ENCODE measurements at places on chromosomes 7 and 10.

DNA sequence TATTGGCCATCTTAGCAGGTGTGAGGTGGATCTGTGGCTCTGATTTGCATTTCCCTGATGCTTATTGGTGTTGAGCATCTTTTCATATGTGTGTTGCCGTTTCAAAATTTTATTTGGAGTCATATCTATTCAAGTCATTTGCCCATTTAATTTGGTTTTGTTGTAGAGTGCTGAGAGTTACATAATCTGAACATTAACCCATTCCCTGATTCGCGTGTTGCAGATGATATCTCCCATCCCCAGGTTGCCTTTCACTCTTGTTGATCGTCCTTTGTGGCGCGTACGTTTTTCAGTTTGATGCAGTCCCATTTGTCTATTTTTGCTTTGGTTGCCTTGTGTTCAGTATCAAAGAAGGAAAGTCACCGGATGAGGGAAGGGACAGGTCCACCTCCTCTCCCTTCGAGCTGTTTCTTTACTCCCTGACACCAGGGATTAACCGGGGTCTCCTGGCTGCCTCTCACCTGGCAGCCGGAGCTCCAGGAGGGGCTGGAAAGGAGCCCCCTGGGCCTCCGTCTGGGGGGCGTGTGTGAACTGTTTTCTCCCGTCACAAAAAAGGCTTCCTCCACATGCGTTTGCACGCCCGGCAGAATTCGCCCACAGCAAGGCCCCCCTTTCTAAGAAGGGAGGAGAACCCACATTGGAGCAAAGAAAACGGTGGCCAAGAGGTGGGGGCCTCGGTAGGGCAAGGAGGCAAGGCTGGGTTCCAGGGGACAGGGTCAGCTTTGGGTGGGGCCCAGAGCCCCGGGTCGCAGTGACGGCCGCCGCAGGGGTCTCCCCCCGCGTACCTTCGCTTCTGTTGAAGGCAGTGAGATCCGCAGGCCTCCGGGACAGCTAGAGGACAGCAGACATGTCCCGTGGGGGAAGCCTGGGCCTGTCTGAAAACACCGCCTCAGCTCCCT lies 8.3 kb downstream of the MNX1 start:
- DNase-seq, result no peak

- DNase-seq, result no peak
These were observed 57.6 kb downstream of the GTF2IRD1 start for GRCh38 chr7:74511345-74511744.

GRCh38 chr10:108362961-108363360 lies 1198.5 kb upstream of the SORCS1 start:
- no peak for DNase-seq

- no peak for DNase-seq
These were observed 64.1 kb upstream of the PDZD8 start for GRCh38 chr10:117439243-117439912.

DNA sequence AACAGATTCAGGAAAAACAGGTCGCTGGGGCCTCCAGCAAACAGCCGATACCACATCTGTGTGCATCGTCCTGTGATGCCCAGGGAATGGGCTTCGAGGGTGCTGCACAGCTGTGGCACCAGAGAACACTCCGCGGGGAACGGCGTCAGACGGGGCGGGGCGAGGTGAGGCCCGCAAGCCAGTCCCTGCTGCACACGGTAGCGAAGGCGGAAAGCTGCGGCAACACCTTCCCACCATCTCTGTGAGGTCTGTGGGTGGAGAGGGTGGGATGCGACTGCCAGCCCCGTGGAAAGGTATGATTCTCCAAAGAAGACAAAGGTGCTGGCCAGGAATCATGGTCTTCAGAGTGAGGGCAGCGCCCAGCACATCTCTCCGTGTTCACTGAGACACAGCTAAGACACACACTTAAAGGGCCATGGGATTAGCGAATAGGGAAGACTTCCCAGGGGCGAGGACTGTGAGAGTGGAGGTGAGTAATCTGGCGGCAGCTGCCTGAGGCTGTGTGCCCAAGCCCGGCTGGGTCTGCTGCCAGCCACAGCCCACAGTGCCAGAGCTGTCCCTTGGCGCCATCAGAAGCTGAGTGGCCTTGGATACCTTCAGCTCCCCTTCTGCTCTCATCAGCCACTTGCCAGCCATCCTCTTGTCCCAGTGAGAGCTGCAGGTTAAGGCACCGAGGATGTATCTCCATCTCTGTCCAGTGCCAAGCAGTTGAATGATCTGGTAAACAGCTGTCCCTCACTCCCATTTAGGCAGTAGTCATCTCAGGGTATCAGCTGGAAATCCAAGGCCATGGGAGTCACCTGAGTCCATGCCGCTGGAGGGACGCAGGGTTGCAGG lies 17.6 kb downstream of the PRKAG2 start:
- DNase-seq, result no peak

- no peak for DNase-seq
These were observed 288.9 kb upstream of the KLF6 start for GRCh38 chr10:4073912-4074311.

DNA sequence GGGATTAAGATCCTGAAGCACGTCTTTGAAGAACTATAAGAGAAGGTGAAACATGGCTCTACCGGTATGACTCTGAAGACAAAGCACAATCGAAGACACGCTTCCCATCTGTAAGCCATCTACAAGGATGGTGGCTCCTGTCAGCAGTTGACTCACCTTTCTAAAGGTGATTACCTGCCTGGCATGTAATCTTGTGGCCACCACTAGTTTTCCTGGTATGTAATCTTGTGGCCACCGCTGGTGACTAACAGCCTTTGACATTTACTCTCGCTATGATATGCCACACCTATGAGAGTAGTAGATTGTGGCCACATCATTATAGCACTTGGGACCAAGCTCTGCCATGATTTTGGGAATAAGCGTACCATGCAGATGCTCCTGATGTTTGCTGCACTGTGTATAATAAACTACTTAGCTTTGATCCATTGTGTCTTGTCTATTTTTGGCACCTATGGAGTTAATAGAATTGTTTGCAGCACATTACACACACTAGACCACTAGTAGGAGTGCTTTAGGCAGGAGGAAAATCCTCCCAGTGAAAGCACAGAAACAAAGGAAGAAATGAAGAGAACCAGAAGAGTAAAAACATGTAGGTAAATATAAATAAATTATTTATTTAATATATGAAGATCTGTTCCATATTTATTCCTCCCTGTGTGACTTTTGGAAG lies 59.8 kb downstream of the VAX1 start:
- DNase-seq, result no peak

- DNase-seq, result no peak
These were observed 6.6 kb downstream of the CUBN start for GRCh38 chr10:17122726-17123661.

DNA sequence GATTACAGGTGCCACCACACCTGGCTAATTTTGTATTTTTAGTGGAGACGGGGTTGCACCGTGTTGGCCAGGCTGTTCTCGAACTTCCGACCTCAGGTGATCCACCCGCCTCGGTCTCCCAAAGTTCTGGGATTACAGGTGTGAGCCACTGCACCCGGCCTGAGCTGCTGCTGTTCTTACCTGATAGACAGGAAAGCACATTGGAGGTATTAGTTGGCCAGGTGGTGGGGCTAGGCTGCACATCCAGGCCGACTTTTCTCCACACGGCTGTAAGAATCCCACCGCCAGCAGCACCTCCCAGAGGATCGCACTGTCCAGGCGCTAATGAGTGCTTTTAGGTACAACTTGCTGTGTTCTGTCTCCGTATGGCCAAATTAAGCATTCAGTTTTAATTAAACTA lies 112.6 kb downstream of the WDR37 start:
- DNase-seq, result no peak

DNA sequence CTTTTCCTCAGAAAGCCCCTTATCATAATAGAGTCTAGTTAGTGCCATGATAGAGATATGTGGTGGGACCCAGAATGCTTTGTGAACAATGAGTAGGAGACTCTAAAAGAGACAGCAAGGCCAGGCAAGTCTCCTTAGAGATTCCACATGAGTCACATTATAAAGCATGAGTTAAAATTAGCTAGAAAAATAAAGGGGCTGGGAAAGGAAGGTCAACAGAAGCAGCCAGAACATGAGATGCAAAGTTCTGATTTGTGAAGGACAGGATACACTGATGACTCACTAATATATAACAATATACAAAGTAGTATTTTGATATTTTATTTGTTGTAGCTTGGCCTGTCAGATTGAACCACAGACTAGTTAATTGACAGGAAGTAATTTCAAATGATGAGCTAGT lies 25.3 kb upstream of the SNX13 start:
- no peak for DNase-seq

GRCh38 chr7:17071866-17072265 lies 190.1 kb upstream of the AGR3 start:
- DNase-seq, result no peak

- DNase-seq, result no peak
These were observed 17.9 kb downstream of the PDIA4 start for GRCh38 chr7:149010451-149010850.

DNA sequence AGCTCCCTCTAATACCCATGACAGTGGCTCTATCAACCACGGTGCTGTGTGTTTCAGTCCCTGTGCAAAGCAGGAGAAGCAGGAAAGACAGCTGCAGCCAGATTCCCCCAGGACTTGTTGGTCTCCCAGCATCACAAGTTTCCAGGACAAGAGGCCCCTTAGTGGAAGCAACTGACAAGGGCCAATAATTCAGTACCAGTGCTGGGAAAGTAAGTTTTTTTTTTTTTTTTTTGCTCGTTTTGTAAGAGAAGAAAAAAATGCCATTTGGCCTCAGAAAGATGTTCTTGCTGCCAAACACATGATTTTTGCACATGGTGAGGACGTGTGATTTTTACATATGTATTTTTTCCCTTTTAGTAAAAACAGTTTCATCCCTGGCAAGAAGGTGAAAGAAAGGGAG lies 284.2 kb upstream of the ZMIZ1 start:
- DNase-seq, result no peak

- DNase-seq, result no peak
These were observed 385 bp downstream of the SHLD2 start for GRCh38 chr10:87095236-87095945.

DNA sequence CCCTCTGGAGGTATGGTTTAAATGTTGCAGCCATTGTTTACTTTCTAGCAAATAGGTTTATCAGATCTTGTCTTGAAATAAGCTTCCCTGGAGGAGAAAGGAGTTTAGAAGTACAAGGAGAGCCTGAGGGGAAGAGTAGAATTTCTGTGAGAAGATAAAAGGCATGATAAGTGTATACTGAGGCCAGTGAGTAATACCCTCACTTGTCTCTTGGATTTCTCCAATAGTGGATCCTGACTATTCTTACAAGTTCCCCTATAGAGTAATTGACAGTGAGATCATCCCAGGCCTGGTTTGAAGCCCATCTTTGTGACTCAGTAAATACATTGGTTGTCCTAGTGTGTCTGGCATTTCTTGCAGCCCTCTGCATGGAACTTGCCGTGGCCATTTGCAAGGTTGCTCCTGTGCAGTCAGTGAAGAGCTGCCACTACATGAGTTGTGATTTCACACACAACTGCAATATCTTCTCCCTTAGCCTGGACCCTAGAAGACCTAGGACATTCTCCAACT lies 41.6 kb downstream of the CHN2 start:
- DNase-seq, result no peak

DNA sequence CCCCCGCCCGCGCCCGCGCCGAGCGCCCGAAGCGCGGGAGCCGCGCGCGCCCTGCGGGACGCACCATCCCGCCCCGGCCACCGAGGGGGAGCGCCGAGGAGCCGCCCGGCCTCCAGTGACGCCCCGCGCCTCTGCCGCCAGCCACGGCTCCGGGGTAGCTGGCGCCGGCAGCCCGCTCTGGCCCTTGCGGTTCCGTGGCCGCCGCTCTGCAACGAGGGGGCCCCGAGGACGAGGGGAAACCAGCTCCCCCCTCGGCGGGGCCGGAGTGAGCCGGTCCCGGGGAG lies at the start of gene PAXIP1:
TSS of gene PAXIP1 (minus strand) at position 33 of the 284 bp plus-strand sequence. CDS start 195 bp downstream, outside the sequence.
- no peak for DNase-seq

DNA sequence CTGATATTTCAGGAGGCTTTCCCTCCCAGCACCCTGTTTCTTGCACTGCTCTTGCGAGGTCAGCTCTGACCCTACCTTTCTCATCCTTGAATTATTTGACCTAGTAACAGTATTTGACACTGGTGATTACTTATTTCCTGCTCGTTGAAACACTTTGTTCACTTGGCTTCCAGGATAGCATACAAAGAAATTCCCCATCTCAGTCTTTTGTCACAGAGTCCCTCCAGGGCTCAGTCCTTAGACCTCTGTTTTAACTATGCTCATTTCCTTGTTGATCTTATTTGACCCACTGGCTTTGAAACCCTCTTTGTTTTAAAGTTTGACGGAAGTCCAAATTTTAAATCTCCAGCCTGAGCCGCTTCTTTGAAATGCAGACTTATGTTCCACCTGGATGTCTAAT lies 29.9 kb downstream of the BMPR1A start:
- no peak for DNase-seq

- DNase-seq, result no peak
These were observed 334.0 kb downstream of the WDR37 start for GRCh38 chr10:1390200-1390599.

DNA sequence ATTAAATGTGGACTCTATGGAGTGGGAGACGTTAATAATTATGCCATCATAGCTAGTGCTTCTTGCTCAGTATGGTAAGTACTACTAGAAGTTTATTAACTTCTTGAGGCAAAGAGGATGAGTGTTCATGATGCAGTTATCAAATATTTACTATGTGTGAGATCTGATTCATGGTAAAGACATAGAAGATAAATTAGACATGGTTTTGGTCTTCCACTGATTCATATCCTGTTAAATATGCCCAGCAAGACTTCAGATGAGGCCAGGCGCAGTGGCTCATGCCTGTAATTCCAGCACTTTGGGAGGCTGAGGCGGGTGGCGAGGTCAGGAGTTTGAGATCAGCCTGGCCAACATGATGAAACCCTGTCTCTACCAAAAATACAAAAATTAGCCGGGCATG lies 547.1 kb upstream of the ANKRD30A start:
- no peak for DNase-seq

GRCh38 chr7:128395748-128396147 lies 14.0 kb downstream of the IMPDH1 start:
- no peak for DNase-seq

- DNase-seq, result no peak
These were observed 6.7 kb upstream of the TPST1 start for GRCh38 chr7:66198469-66198868.

DNA sequence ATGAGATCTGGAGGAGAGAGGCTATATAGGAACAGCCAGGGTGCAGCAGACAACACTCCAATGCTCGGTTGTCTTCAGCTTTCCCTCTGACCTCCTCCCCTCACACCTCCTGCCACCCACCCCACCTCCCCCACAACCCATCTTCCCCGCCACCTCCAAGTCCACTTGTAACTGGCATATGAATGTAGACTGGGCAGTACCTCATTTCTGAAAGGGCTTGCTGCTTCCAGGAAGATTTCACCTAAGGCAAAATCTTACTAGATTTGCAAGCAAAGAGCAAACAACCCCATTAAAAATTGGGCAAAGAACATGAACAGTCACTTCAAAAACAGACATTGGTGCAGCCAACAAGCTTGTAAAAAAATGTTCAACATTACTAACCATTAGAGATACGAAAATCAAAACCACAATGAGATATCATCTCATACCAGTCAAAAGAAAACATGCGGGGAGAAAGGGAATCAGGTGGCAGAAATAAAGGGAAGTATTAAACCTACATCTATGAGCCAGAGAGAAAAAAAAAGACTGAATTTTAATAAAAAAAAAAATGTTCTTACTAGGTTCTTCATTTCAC lies 164.6 kb upstream of the C1GALT1 start:
- no peak for DNase-seq

- DNase-seq, result no peak
These were observed 168.9 kb downstream of the PHTF2 start for GRCh38 chr7:77967429-77967828.
